ENCODE measurements at places on chromosomes 1 and 21. TPM values are rescaled to one million over a fixed set of nuclear protein-coding genes. Genes with fewer than 3 reads are reported as not detected.

DNA sequence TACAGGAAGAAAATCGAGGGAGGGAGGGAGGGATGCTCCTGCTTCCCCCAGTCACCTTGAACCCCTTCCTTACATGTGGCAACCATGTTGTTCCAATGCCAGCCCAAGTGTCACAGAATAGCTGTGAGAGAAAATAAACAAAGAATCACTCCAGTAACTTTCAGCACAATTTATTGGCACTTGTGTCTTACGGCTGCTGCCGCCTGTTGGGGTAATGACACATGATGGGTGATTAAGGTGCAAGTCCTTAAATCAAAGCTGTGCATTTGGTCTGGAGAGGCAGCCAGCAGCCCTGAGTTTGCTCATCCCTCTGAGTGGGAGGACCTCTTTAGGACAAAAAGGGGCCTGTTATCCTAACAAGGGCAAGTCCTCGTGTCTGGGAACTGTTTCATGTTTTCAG lies 377.7 kb downstream of the PCP4 start:
- no peaks in the 10 kb centered on the region for H3K4me1 ChIP-seq
- H3K36me3 ChIP-seq, result no peaks in the 10 kb centered on the region
- no peak overlapping the region for H3K27ac ChIP-seq
- H3K27me3 ChIP-seq, result no peaks in the 10 kb centered on the region
- H3K4me3 ChIP-seq, result no peak overlapping the region

GRCh38 chr1:82153272-82153629 lies 352.5 kb downstream of the ADGRL2 start:
- no peak overlapping the region for H3K4me3 ChIP-seq
- H3K36me3 ChIP-seq, result no peaks in the 10 kb centered on the region
- DNase-seq, result no peak
- no peaks in the 10 kb centered on the region for H3K4me1 ChIP-seq

- H3K27me3 ChIP-seq, result no peaks in the 10 kb centered on the region
- no peaks in the 10 kb centered on the region for H3K36me3 ChIP-seq
- no peak for DNase-seq
- H3K4me1 ChIP-seq, result peaks cover 14% of the 10 kb centered on the region
These were observed 284.0 kb downstream of the PTPRC start for GRCh38 chr1:198922638-198923430.

GRCh38 chr1:29643281-29643680 lies 407.0 kb downstream of the PTPRU start:
- H3K36me3 ChIP-seq, result no peaks in the 10 kb centered on the region
- H3K4me3 ChIP-seq, result no peak overlapping the region
- H3K27ac ChIP-seq, result no peak overlapping the region
- peaks cover 8% of the 10 kb centered on the region for H3K4me1 ChIP-seq
- DNase-seq, result no peak

GRCh38 chr1:207152792-207153468 lies 48.9 kb downstream of the C4BPA start:
- no peaks in the 10 kb centered on the region for H3K4me1 ChIP-seq
- no peak for DNase-seq
- no peak overlapping the region for H3K4me3 ChIP-seq
- no peaks in the 10 kb centered on the region for H3K36me3 ChIP-seq
- no peaks in the 10 kb centered on the region for H3K27me3 ChIP-seq
- no peak overlapping the region for H3K27ac ChIP-seq

DNA sequence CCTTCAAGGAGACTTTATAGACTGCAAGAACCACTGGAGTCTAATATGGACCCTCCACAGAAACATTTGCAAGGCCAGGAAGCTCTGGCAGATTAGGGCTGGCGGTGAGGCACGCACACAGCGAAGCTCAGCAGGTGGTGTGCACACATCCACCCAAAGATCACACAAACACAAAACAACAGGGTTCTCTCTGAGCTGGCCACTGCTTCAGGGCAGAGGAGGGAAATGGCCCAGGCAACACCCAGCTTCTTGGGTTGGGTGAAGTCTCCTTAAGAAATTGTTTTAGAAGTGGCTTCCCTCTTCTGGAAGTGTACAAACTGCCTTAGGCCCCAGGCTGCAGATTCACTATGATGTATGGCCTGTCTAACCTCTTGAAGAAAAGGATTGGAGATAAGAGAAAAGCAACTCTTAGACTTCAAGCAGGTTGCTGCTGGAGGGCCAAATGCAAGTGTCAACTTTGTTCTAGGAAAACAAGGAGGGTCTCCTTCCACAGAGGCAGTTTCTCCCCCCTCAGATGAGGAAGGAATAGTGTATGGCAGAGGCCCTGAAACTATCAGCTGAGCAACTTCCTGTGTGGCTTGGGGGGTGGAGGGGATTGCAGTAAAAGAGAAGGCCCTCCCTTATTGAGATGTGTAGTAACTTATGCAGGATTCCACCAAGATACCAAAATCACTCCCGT lies 2.0 kb downstream of the RCSD1 start:
- DNase-seq, result no peak
- H3K27ac ChIP-seq, result no peak overlapping the region
- peaks cover 2% of the 10 kb centered on the region for H3K27me3 ChIP-seq
- H3K4me1 ChIP-seq, result peaks cover 3% of the 10 kb centered on the region

DNA sequence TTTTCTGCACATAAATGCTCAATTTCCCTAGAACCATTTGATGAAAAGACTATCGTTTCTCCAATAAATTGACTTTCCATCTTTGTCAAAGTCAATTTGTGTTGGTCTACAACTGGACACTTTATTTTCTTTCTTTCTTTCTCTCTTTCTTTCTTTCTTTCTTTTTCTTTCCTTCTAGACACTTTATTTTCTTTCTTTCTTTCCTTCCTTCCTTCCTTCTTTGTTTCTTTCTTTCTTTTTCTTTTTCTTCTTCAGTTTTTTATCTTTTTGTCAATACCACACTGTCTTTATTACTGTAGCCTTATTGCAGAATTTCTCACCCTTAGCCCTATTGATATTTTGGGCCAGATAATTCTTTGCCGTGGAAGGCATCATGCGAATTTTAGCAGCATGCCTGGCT lies 73.5 kb downstream of the FASLG start:
- H3K4me1 ChIP-seq, result no peaks in the 10 kb centered on the region
- no peaks in the 10 kb centered on the region for H3K36me3 ChIP-seq
- H3K27ac ChIP-seq, result no peak overlapping the region
- H3K4me3 ChIP-seq, result no peak overlapping the region
- no peak for DNase-seq
- H3K27me3 ChIP-seq, result no peaks in the 10 kb centered on the region

GRCh38 chr1:223503348-223503747 lies 110.1 kb downstream of the CCDC185 start:
- H3K4me1 ChIP-seq, result peaks cover 22% of the 10 kb centered on the region
- no peaks in the 10 kb centered on the region for H3K36me3 ChIP-seq
- H3K27ac ChIP-seq, result no peak overlapping the region
- DNase-seq, result no peak
- H3K27me3 ChIP-seq, result no peaks in the 10 kb centered on the region

- peak overlapping the region; percentile 88 for H3K4me3 ChIP-seq
- H3K27ac ChIP-seq, result peak overlapping the region; percentile 57
- DNase-seq, result no peak
- peaks cover 13% of the 10 kb centered on the region for H3K4me1 ChIP-seq
- H3K27me3 ChIP-seq, result no peaks in the 10 kb centered on the region
These were observed 1.6 kb downstream of the TMEM50B start for GRCh38 chr21:33478182-33478581.

DNA sequence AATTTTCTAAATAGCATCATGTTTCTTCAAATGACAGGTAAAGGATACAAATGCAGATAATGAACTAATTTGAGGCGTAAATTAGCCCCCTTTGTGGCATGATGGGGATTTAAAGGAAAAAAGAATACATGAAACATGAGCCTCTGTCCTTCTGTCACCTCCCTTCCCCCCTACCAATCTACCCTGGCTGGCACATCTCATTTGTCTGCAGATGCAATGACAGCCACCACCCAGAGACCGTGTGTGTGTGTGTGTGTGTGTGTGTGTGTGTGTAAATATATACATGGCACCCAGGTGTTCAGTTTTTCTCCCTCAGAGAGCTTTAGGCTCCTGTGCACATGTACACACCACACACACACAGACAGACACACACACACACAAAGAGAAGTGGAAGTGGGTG lies 451.1 kb downstream of the RWDD3 start:
- H3K4me1 ChIP-seq, result no peaks in the 10 kb centered on the region
- H3K27me3 ChIP-seq, result no peaks in the 10 kb centered on the region
- H3K27ac ChIP-seq, result no peak overlapping the region
- no peaks in the 10 kb centered on the region for H3K36me3 ChIP-seq

DNA sequence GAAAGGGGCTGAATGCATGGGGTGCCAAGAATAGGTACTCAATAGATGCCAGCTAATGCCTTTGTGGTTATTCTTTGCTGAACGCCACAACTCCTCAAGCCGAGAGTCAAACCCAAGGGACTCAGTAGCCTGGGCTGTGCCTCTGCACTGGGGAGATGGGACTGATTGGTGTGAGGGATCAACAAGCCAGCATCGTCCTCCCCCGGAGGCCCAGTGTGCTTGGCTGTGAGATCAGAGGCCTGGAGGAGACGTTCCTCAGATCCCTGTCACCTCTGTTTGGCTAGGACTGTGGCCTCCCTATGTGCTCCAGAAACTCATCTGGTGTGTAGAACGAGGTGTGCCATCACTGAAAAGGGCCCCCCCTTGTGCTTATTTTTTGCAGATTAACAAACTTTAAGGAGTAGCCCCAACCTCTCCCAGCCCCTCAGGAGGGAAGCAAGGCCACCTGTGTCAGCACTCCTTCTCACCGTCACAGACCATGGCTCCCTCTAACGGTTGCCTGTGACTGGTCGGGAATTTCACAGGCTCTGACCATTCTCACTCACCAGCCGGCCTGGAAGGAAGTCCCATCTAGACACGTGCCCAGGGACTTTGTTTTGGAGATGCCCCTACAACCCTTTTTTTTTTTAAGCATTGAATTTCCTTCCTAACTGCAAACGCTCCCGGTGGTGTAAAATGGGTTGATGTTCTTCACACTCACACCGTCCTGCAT lies 194.0 kb upstream of the VAMP3 start:
- H3K4me3 ChIP-seq, result no peak overlapping the region
- H3K27ac ChIP-seq, result no peak overlapping the region
- peak; percentile 43 for DNase-seq

DNA sequence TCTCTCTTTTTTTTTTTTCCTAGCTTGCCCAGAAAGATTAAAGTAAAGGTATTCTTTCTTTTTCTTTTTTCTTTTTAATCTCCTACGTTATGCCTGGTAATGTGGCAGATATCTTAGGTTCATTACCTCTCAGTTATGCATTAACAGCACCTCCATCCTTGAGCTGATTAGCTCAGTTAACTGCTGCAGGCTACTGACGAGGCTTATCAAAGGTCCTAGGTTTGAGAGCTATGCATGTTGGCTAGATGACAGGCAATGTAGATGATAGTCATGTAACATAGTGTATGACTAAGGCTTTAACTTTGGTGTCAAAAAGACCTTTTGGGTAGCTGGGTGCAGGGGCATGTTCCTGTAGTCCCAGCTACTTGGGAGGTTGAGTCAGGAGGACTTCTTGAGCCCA lies 53.7 kb upstream of the CACYBP start:
- H3K27ac ChIP-seq, result no peak overlapping the region
- H3K4me3 ChIP-seq, result no peak overlapping the region
- no peaks in the 10 kb centered on the region for H3K4me1 ChIP-seq
- DNase-seq, result no peak
- no peaks in the 10 kb centered on the region for H3K36me3 ChIP-seq

DNA sequence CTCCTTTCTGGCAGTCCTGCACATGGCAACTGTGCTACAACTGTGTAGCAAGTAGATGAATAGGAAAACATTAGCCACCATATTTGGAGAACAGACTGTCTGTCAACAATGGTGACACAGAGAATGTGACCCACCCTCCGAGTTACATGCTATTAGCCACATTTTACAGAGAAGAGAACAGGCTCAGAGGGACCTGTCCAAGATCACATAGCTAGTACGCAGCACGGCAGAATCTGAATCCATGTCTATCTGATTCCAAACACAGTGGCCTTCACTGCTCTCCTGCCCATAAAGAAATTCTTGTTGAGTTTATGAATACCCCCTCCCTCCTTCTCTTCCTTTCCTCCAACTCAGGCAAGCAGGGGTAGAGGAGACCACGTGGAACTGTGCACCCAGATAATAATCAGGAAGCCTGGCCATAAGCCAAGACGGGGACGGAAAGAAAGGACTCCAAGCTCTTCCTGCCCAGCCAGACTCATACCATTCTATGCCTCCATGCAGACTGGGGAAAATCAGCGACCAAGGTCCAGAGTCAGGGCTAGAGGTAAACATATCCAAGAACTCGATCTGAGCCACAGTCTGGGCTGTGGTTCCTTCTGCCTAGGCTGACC lies 78.8 kb downstream of the TRABD2B start:
- no peaks in the 10 kb centered on the region for H3K36me3 ChIP-seq
- no peak overlapping the region for H3K27ac ChIP-seq
- H3K27me3 ChIP-seq, result no peaks in the 10 kb centered on the region
- peak; percentile 21 for DNase-seq

DNA sequence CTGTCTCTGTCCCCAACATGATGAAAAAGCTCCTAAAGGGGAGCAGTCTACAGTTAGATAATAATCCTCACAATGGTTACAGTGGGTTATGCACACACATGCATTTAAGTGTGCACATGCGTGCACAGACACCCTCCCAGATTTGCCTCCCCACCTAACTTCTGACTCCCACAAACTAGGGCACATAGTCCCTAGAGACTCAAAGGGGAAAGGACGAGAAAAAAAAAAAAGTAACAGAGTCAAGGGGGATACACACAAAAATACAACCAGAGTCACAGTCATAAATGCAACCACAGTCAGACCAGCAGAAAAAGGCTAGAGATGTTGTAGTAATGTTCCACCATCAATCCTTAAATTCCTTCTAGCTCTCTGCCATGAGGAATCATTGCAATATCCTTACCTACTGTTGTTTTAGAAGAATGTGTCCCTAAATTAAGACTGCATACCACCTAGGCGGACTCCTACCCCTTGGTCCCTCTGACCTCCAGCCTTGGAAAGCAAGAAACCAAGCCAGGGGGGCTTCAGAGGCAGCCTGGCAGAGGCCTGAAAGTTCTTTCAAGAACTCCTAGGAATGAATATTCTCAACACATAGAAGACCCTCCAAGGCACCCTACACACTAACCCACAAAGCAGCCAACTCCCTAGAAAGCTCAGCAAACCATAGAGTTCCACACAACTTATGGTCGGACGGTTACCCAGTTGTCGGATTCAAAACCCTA lies 1.3 kb downstream of the CRTC2 start:
- peaks cover 29% of the 10 kb centered on the region for H3K36me3 ChIP-seq
- H3K4me1 ChIP-seq, result peaks cover 21% of the 10 kb centered on the region
- H3K27ac ChIP-seq, result peak overlapping the region; percentile 63
- DNase-seq, result peak; percentile 68
- no peaks in the 10 kb centered on the region for H3K27me3 ChIP-seq

- no peak overlapping the region for H3K27ac ChIP-seq
- H3K27me3 ChIP-seq, result peaks cover 30% of the 10 kb centered on the region
- peak overlapping the region; percentile 64 for H3K4me3 ChIP-seq
These were observed 29.1 kb upstream of the NFIA start for GRCh38 chr1:61053226-61053711.

GRCh38 chr1:213250041-213250440 lies 199.0 kb downstream of the RPS6KC1 start:
- no peak overlapping the region for H3K4me3 ChIP-seq
- DNase-seq, result no peak
- H3K27ac ChIP-seq, result no peak overlapping the region
- H3K27me3 ChIP-seq, result no peaks in the 10 kb centered on the region
- H3K36me3 ChIP-seq, result peaks cover 9% of the 10 kb centered on the region

GRCh38 chr1:91282695-91283420 lies 121.8 kb downstream of the HFM1 start:
- H3K27ac ChIP-seq, result no peak overlapping the region
- H3K36me3 ChIP-seq, result no peaks in the 10 kb centered on the region
- no peaks in the 10 kb centered on the region for H3K4me1 ChIP-seq
- DNase-seq, result peak; percentile 90

The SLC45A3 gene
- total RNA-seq, result 1.1 TPM

The FAM110D gene
- not detected for total RNA-seq

The ODR4 gene
- total RNA-seq, result 24.2 TPM

The TATDN3 gene
- 14.1 TPM for total RNA-seq

The PIGC gene
- total RNA-seq, result 19.7 TPM

The NBPF6 gene
- total RNA-seq, result 0.36 TPM

The RAP1GAP gene
- total RNA-seq, result 0.29 TPM

The NFASC gene
- total RNA-seq, result 36.9 TPM

The PLK3 gene
- total RNA-seq, result 33.7 TPM

Data from osteoblast (primary cell).